ENCODE measurements at places on chromosomes 1 and 21.

GRCh38 chr1:119895102-119895501 lies 1.2 kb downstream of the ADAM30 start:
- DNase-seq = no peak

GRCh38 chr1:207152792-207153468 lies 48.9 kb downstream of the C4BPA start:
- no peak for DNase-seq

GRCh38 chr1:204431310-204432184 lies 19.9 kb upstream of the PPP1R15B start:
- peak; percentile 80 for DNase-seq

- DNase-seq = no peak
Measured at GRCh38 chr1:29854700-29855276, 618.5 kb downstream of the PTPRU start.
